T-helper 17 cell (primary cell): ENCODE measurements at places on chromosomes 5 and 9. TPM values are rescaled to one million over a fixed set of nuclear protein-coding genes. Genes with fewer than 3 reads are reported as not detected.

- no peaks in the 10 kb centered on the region for H3K27me3 ChIP-seq
- peak overlapping the region; percentile 94 for H3K4me3 ChIP-seq
- H3K4me1 ChIP-seq: peaks cover 17% of the 10 kb centered on the region
- DNase-seq: no peak
Measured at GRCh38 chr9:109013679-109014607, 644 bp upstream of the CTNNAL1 start.

DNA sequence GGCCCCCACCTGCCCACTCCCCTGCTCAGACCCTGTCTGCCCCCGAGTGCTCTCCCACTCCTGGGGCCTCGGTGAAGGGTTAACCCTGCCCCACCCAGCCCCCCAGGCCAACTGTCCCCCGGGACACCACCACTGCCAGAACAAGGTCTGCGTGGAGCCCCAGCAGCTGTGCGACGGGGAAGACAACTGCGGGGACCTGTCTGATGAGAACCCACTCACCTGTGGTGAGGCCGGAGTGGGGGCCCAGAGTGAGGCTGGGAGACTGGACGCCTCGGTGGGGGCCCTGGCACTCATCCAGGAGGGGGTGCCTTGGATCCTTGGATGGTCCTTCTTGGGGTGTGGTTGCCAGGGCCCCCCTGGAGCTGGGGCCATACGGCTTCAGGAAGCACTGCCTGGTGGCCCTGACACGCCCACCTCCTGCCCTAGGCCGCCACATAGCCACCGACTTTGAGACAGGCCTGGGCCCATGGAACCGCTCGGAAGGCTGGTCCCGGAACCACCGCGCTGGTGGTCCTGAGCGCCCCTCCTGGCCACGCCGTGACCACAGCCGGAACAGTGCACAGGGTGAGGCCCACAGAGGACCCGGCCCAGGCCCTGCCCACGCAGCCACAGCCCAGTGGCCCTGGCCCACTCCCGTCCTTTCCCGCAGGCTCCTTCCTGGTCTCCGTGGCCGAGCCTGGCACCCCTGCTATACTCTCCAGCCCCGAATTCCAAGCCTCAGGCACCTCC lies 2.1 kb downstream of the MAMDC4 start:
- no peak overlapping the region for H3K4me3 ChIP-seq
- H3K27ac ChIP-seq: no peak overlapping the region
- no peaks in the 10 kb centered on the region for H3K36me3 ChIP-seq

DNA sequence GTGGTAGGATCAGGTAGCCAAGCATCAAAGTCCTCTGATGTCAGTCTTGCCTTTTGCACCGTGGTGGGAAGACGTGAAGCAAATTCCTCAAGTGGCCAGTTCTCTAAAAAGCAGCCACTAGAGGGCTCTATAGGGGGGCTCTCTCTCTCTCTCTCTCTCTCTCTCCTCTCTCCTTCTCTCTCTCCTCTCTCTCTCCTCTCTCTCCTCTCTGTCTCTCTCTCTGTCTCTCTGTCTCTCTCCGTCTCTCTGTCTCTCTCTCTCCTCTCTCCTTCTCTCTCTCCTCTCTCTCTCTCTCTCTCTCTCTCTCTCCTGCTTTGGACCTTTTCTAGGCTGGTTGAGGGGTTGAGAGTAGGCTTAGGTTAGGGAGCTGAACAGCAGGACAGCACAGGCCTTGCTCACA lies 13.9 kb upstream of the OSMR start:
- no peak for DNase-seq
- H3K4me1 ChIP-seq: peaks cover 2% of the 10 kb centered on the region
- H3K27ac ChIP-seq: no peak overlapping the region
- H3K27me3 ChIP-seq: peaks cover 41% of the 10 kb centered on the region
- H3K36me3 ChIP-seq: peaks cover 2% of the 10 kb centered on the region

GRCh38 chr9:129613520-129614175 lies 7.3 kb downstream of the C9orf50 start:
- DNase-seq: no peak
- no peak overlapping the region for H3K4me3 ChIP-seq
- peaks cover 3% of the 10 kb centered on the region for H3K36me3 ChIP-seq
- H3K27me3 ChIP-seq: no peaks in the 10 kb centered on the region
- peaks cover 14% of the 10 kb centered on the region for H3K4me1 ChIP-seq
- no peak overlapping the region for H3K27ac ChIP-seq

- H3K27ac ChIP-seq: no peak overlapping the region
- H3K36me3 ChIP-seq: no peaks in the 10 kb centered on the region
- peaks cover 16% of the 10 kb centered on the region for H3K27me3 ChIP-seq
- H3K4me3 ChIP-seq: no peak overlapping the region
- H3K4me1 ChIP-seq: peaks cover 4% of the 10 kb centered on the region
- DNase-seq: no peak
Measured at GRCh38 chr5:74953937-74954720, 87.9 kb upstream of the FAM169A start.

GRCh38 chr9:2418619-2419018 lies 203.0 kb upstream of the VLDLR start:
- DNase-seq: no peak
- H3K27ac ChIP-seq: no peak overlapping the region
- H3K4me3 ChIP-seq: no peak overlapping the region
- H3K36me3 ChIP-seq: no peaks in the 10 kb centered on the region

DNA sequence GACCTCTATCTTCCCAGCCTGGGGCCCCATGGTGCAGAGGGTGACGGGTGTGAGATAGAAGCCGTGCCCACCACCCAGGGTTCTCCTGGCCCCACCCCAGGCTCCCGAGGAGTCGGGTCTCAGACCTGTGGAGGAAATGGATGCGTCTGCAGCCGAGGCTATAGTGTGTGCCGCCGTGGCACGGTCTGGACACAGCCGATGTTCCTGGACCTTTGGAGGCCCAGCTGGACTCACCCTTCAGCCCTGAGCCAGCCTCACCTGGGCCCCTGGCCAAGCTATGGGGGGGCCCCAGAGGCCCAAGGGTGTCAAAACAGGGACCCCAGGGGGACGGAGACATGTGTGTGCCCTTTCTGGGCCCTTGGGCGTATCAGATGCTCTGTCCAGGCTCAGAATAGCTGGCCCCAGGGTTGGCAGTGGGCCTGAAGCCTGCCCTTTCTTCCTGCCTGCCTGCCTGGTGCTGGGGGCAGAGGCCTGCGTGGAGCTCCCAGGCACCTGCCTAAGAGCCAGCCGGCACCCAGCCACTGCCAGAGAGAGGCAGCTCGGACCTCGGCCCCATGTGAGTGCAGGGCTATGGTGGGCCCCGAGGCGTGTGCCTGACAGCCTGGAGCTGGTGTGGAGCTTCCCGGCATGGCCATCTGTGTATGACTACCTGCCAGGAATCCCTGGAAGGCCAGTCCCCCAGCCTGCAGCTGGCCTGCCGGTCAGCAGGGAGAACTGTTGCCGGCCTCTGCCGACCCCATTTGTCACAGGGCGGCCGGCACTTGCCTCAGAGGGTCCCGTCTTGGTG lies 41.8 kb downstream of the KCNT1 start:
- DNase-seq: no peak
- no peak overlapping the region for H3K27ac ChIP-seq
- no peaks in the 10 kb centered on the region for H3K4me1 ChIP-seq
- no peaks in the 10 kb centered on the region for H3K36me3 ChIP-seq
- peaks cover 20% of the 10 kb centered on the region for H3K27me3 ChIP-seq

DNA sequence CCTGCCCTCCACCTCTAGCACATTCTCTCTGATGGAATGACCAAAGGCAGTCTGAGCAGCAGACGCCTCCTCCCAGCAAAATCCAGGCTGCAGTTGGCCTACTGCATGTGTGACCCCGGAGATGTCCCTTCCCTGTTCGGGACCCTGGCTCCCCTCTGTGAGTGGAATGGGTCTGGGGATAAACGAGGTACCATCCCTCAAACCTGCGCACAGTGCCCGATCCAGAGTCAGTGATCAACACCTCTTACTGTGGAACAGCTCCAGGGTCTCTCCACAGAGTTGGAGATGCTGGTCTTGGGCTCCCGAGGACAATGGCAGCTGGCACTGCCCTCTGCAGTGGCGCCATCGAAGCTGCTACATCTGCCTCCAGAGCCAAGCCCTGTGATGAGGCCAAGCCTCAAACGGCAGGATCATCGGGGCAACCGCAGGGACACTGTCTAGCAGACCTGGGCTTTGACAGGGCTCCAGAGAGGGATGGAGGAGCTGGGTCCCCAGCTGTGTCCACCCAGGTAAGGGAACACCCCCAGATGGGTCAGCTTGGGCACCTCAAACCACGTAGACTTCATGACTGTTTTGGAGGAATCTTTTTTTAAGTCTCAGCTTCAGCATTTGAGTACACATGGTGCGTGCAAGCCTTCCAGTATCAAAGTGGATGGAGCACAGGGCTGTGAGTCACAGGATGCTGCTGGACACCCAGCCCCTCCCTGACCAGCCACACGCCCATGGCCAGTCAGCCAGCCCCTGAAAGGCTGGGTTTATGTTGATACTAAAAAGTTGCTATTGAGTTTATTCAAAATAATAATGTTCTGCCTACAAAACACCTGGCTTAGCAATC lies 13.0 kb downstream of the MED10 start:
- H3K36me3 ChIP-seq: peaks cover 14% of the 10 kb centered on the region
- peaks cover 15% of the 10 kb centered on the region for H3K4me1 ChIP-seq
- no peak for DNase-seq
- peak overlapping the region; percentile 47 for H3K27ac ChIP-seq
- H3K27me3 ChIP-seq: no peaks in the 10 kb centered on the region

GRCh38 chr9:128420651-128421481 lies at the start of gene CERCAM:
CERCAM (plus strand) TSS chr9:128420857; CDS start chr9:128420878, 21 bp downstream.
- H3K27me3 ChIP-seq: peaks cover 28% of the 10 kb centered on the region
- H3K4me1 ChIP-seq: peaks cover 12% of the 10 kb centered on the region
- H3K4me3 ChIP-seq: peak within 1 kb of the TSS; percentile 87

GRCh38 chr5:125722550-125722949 lies 700.7 kb upstream of the GRAMD2B start:
- H3K4me1 ChIP-seq: no peaks in the 10 kb centered on the region
- no peaks in the 10 kb centered on the region for H3K36me3 ChIP-seq
- no peak for DNase-seq
- H3K4me3 ChIP-seq: no peak overlapping the region
- no peaks in the 10 kb centered on the region for H3K27me3 ChIP-seq
- H3K27ac ChIP-seq: no peak overlapping the region

GRCh38 chr9:123871781-123872180 lies 58.1 kb downstream of the DENND1A start:
- H3K4me3 ChIP-seq: no peak overlapping the region
- DNase-seq: no peak
- H3K27ac ChIP-seq: no peak overlapping the region

DNA sequence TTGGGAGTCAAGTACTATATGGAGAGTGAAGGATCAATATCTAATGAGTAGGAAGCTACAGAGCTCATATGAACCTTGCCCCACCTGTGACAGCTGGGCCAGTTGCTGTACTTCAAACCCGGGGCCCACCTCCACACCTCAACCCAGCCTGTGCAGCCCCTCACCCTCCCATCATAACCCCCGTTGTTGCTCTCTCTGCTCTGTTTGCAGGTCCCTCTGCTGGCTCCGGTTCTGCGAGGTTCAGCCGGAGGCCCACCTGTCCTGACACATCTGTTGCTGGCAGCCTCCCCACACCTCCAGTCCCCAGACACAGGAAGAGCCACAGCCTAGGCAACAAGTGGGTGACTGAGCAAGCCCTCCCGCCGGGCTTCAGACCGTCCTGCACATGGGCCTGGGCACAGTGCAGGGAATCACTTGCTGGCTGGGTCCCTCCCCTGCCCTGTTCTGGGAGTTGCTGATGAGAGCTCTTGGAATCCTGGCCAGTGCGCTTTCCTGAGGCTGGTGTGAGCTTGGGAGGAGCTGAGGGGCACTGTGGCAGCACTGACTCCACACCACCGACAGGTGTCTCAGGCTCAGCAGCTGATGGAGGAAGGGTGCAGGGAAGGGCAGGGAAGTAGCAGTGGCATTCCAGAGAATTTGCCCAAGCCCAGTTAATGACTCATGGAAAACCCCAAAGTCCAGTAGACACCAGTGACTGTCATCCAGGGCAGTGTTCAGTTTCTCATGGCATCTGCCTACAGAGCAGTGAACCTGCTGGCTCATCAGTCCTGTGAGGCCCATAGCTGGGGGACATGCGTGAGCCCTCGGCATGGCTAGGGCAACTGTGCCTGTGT lies 69.5 kb upstream of the GARNL3 start:
- no peak for DNase-seq
- peaks cover 15% of the 10 kb centered on the region for H3K4me1 ChIP-seq
- H3K27me3 ChIP-seq: no peaks in the 10 kb centered on the region
- H3K36me3 ChIP-seq: peaks cover 2% of the 10 kb centered on the region
- no peak overlapping the region for H3K4me3 ChIP-seq
- H3K27ac ChIP-seq: no peak overlapping the region

GRCh38 chr9:137299203-137299565 lies 2.9 kb downstream of the NRARP start:
- peaks cover 7% of the 10 kb centered on the region for H3K4me1 ChIP-seq
- no peak for DNase-seq
- H3K27ac ChIP-seq: no peak overlapping the region
- H3K27me3 ChIP-seq: peaks cover 23% of the 10 kb centered on the region
- H3K4me3 ChIP-seq: no peak overlapping the region
- H3K36me3 ChIP-seq: peaks cover 2% of the 10 kb centered on the region

DNA sequence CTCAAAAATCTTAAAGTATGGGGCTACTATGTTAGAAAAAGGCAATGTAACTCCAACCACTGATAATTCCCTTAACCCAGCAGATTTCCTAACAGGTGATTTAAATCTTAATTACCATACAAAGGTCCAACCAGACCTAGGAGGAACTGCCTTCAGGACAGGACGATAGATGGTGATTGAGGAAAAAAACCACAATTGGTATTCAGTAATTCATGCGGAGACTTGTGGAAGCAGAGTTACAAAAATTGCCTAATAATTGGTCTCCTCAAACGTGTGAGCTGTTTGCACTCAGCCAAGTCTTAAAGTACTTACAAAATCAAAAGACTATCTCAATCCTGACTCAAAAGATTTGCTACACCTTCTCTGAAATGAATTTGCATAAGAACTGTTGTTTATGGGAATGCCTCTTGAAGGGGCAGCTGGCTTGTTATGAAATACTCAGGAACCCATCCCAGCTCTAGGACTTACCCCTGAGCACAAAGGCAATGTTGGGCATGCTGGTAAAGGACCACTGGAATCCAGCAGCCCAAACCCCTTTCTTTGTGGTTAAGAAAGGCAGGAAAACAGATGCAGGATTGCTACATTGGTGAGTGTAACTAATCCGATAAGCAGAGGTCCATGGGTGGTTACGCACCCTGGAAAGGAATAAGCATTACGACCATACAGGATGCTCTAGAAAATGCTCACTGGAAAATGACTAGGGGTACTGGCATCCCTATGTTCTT lies 26.7 kb upstream of the EPB41L4A start:
- H3K27ac ChIP-seq: no peak overlapping the region
- H3K27me3 ChIP-seq: no peaks in the 10 kb centered on the region
- H3K4me1 ChIP-seq: no peaks in the 10 kb centered on the region
- H3K4me3 ChIP-seq: no peak overlapping the region
- no peaks in the 10 kb centered on the region for H3K36me3 ChIP-seq
- DNase-seq: no peak

The TRIM14 gene
- 63.8 TPM for total RNA-seq

The TPPP gene
- 17.3 TPM for total RNA-seq

The ADAMTSL2 gene
- total RNA-seq: not detected

The CTNND2 gene
- 0.94 TPM for total RNA-seq

The PRDM9 gene
- not detected for total RNA-seq

The KCNMB1 gene
- 0.44 TPM for total RNA-seq

The IFNA2 gene
- not detected for total RNA-seq

The MELK gene
- total RNA-seq: 1.2 TPM

The PCDHGA7 gene
- total RNA-seq: 0.25 TPM

The CD180 gene
- total RNA-seq: 0.05 TPM

The CCDC192 gene
- not detected for total RNA-seq

The GLE1 gene
- total RNA-seq: 14.4 TPM

The ACOT12 gene
- not detected for total RNA-seq
